ENCODE measurements at places on chromosomes 6 and 20.

- DNase-seq: no peak
Measured at GRCh38 chr6:156421933-156422332, 355.2 kb upstream of the ARID1B start.

GRCh38 chr6:29723666-29724588 is 693 bp downstream of the HLA-F start:
- DNase-seq: no peak

DNA sequence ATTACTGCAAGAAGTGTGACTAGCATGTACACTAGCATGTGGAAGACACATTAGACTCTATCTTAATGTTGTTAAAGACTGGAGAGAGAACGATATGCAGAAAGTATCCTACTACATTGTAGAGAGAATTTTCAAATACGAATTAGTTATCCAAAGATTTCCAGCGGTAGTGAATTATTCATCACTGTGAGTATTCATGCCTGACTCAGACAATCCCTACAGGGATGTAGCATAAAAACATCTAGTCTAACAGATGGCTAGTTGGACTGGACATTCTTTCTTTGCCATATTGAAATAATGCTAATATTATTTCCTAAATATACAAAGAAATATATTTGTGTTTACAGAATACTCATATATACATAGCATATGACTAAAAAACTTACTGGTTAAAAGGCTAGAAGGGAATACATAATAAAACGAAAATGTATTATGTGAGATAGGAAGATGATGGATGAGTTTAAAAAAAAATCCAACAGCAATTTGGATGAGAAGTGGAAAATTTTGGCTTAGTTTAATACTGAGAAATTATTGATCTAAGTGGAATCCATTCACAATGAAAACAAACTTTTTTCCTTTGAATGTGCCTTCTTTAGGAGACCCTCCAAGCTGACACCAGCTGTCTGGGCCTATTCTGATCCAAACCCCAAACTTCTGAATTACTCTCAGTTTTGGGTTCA is 580.7 kb downstream of the RFPL4B start:
- DNase-seq: no peak

DNA sequence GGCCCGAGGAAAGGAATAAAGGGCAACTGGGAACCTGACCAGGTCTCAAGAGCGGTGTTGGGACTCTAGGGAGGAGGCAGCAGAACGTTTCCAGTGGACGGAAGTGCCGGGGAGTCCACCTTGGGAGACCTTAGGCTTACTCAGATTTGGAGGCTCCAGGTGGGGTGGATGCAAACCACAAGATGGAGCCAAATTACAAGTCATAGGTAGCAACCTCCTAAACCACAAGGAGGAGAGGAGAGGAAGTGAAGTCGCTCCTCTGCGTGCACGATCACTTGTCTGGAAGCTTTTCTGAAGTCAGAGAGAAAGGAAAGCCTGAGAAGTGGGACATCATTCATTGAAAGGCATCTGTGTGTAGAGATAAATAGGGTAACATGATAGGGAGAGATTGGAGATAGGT is 9.3 kb downstream of the HLA-DOA start:
- DNase-seq: no peak

DNA sequence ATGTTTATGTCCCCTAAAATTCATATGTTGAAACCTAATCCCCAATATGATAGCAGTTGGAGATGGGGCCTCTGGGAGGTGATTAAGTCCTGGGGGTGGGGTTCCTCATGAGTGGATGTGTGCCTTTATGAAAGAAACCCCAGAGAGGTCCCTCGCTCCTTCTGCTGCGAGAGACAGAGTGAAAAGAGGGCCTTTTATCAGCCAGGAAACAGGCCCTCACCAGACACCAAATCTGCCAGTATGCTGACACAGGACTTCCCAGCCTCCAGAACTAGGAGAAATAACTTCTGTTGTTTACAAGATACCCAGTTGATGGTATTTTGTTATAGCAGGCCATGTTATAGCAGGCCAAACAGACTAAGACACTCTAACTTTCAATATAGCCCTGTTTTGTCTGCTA is 100.9 kb upstream of the NFATC2 start:
- no peak for DNase-seq

DNA sequence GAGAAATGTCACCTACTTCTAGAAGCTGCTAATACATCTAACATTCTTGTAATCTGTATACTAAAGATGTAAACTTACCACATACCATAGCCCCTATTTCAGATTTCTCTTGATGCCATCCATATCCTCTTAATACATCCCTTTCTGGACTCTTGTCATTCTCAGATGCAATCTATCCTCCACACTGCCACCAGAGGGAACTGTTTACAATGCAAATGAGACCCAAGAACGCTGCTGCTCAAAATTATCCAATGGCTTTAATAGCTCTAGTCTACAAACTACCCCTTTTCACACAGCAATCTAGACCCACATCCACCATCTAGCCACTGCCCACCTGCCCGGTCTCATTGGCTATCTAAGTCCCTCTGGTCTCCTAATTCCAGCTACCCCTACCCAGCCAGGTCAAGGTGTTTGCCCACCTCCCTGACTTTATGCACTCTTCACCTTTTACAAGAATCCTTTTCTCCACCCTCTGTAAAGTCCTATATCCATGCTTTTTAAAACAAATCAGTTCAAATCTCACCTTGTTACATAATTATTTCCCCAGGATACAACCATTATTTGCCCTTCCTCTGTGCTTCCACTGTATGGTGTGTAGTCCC is 14.8 kb downstream of the FAXC start:
- peak; percentile 41 for DNase-seq

- no peak for DNase-seq
Measured at GRCh38 chr6:141426400-141426980, 706.2 kb upstream of the GJE1 start.

GRCh38 chr6:117389227-117390057 is 36.3 kb downstream of the ROS1 start:
- no peak for DNase-seq

DNA sequence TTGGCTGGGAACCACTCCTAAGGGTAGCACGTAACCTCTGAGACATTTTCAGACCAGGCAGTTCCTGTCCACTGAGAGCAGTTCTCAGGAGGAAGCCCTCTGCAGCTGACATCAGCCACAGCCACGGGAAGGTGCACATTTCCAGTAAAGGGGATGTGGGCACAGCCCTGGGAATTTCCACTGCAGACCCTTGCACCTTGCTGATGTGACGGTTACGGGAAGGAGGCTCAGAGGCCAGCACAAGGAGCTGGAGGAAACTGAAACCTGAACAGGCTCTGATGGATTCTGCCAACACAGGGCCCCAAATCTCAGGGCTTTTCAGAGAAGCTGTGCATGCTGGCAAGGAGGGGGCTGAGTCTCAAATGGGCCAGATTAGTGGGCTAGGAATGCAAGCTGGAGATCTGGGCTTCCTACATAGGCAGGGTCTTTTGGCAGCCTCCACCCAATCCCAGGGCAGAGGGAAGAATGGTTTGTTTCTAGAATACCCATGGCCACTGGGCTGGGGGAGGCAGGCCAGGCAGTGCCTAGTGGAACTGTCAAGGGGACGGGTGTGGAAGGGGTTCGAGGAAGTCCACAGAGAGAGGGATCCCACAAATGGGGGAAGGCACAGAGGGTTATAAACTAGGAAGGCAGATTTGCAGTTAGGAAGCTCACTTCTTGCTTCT is 14.2 kb downstream of the EBF4 start:
- DNase-seq: no peak
